ENCODE measurements at places on chromosomes 5 and 9.

GRCh38 chr9:110059461-110059860 is 148.5 kb downstream of the C9orf152 start:
- no peak for DNase-seq

DNA sequence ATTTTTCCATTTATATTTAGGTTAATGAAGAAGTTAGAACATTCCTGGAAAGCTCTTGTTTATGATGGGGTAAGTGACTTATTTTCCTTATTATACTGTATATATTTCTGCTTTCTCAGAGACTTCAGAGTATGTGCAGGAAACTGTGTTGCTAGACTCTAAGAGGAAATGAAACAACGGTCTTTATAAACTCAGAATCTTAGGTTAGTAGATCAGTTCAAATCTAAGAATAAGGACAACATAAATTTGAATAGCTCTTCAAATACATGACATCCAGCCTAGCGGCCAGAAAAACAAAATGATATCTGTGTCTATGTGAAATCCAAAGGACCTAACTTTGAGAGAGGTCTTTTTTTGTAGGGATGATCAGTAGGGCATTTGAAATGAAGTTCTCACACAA is 94.3 kb downstream of the PRKACG start:
- DNase-seq = no peak

GRCh38 chr5:113574417-113574816 is 60.9 kb downstream of the YTHDC2 start:
- DNase-seq = peak; percentile 40

- DNase-seq = no peak
Measured at GRCh38 chr5:175691761-175692160, 33.9 kb downstream of the HRH2 start.

- DNase-seq = no peak
Measured at GRCh38 chr5:37730896-37731455, 108.9 kb downstream of the GDNF start.

GRCh38 chr5:42806701-42807262 is 4.9 kb downstream of the SELENOP start:
- DNase-seq = no peak

- DNase-seq = no peak
Measured at GRCh38 chr9:745761-746380, 95.6 kb upstream of the DMRT1 start.

DNA sequence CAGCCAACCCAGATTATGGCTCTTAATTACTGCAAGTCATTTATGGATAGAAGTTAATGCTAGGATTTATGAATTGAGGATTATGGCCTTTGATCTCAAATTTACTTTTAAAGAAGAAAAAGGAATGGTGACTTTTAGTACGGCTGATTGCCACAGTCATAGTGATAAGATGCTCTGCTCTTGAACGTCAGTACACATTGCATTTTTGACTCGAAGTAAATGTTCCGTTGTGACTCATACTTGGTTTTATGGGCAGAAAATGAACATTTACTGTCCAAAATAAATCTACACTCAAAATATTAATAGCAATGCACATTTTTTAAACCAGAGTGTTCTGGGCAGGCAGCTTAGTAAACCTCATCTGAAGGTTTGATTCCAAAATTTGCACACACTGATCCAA is 830 bp downstream of the ADAMTSL1 start:
- DNase-seq = no peak

- DNase-seq = no peak
Measured at GRCh38 chr5:126972062-126972895, 58.1 kb downstream of the MARCHF3 start.

GRCh38 chr9:125987420-125987819 is 240.2 kb downstream of the PBX3 start:
- no peak for DNase-seq

DNA sequence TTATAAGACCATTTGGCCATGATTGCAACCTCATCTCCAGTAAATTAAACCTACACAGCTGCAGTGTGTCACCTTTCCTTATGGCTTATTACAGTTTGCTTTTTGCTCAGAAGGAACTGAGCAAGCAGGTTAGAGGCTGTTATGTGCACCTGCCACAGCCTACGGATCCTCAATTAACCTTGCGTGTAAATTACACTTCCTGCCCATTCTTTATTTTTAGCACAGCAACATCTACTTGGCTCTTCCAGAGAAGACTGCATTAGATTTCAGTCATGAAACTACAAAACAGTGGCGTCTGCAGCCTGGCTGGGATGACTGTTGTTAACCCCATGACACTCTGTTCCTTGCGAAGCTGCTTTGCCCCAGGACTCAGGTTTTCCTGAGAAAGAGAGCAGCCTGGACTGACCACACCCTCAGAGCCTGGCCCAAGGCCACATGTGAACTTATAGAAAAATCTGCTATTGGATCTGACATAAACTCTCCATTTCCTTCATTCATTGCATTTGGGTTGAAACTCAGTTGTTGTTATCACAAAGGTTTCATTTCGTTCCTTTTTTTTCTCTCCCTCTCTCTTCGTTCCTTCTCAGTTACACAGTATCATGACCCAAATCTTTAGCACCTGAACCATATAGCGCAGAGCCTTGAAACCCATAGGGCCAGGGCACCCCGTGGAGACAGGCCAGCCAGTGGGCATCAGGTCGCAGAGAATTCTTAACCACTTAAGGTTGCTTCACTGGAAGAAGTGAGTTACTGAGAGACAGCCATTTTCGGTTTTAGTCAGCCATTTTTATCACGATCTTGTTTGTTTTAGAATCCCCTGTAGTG is 138.6 kb downstream of the PALM2AKAP2 start:
- no peak for DNase-seq

DNA sequence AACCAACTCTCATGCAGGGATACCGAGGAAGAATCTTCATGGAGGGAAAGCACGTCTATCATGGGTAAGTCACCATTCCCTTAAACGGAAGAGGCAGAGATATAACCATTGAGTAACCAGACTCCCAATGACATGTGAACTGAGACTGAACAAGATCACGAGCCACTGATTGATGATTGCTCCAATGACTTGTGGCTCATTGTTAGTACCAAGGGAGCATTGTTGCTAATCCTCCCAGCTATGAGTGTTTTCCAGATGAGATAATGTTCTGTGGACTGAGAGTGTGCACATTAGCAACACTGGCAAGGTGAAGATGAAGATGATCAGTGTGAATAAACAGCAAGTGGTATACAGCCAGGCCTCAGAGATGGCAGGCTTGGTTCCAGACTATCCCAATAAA is 219.2 kb upstream of the MAP3K1 start:
- DNase-seq = no peak

Measured in GOT3 (cell line).